CD4-positive, alpha-beta T cell treated with Interleukin-6 at 100 ng/mL for 8 hours (primary cell): ENCODE measurements at places on chromosomes 7 and 10.
A peak's percentile ranks its signal among the peaks of the same experiment; 100 is the strongest.

GRCh38 chr10:32957341-32958084 lies 517 bp downstream of the ITGB1 start:
- DNase-seq: no peak

DNA sequence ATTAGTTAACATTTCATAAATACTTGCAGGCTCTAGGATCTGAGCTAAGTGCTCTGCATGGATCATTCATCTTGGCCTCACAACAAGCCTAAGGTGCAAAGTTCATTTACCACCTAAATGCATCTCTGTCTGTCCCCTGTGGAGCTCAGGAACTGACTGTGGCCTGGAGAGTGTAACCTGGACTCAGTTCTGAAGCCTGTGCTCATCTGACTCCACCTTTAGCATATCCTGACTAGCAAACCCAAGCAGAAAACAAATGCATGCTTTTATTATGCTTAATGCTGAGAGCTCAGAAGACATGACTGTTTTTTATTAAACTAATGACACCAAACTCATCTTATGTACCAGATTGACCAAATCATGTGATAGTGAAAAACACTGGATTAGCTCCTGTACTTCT lies 245.6 kb upstream of the INHBA start:
- DNase-seq: no peak

DNA sequence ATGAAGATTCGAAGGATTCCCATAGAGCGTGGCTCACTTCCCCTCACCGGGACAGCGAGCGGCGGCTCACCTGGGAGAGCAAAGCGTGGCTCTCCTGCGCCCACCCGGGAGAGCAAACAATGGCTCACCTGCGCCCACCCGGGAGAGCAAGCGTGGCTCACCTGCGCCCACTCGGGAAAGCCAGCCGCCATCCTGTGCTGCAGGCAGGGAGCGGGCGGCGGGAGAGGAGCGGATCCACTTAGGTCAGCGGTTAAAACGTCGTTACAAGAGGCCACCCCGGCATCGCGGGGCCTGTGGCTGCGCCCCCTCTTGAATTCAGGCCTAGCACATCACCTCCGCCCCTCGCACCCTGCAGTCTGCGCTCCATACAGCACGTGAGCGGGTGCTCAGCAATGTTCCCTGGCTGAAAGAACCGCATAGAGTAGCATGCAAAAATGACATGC lies 461 bp upstream of the FIGNL1 start:
- peak; percentile 15 for DNase-seq

DNA sequence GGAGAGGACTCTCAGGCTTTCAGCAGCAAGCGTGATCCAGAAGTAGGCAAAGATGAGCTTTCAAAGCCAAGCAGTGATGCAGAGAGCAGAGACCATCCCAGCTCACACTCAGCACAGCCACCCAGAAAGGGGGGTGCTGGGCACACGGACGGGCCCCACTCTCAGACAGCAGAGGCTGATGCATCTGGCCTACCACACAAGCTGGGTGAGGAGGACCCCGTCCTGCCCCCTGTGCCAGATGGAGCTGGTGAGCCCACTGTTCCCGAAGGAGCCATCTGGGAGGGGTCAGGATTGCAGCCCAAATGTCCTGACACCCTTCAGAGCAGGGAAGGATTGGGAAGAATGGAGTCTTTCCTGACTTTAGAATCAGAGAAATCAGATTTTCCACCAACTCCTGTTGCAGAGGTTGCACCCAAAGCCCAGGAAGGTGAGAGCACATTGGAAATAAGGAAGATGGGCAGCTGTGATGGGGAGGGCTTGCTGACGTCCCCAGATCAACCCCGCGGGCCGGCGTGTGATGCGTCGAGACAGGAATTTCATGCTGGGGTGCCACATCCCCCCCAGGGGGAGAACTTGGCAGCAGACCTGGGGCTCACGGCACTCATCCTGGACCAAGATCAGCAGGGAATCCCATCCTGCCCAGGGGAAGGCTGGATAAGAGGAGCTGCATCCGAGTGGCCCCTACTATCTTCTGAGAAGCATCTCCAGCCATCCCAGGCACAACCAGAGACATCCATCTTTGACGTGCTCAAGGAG lies 95.5 kb downstream of the TACC2 start:
- no peak for DNase-seq

DNA sequence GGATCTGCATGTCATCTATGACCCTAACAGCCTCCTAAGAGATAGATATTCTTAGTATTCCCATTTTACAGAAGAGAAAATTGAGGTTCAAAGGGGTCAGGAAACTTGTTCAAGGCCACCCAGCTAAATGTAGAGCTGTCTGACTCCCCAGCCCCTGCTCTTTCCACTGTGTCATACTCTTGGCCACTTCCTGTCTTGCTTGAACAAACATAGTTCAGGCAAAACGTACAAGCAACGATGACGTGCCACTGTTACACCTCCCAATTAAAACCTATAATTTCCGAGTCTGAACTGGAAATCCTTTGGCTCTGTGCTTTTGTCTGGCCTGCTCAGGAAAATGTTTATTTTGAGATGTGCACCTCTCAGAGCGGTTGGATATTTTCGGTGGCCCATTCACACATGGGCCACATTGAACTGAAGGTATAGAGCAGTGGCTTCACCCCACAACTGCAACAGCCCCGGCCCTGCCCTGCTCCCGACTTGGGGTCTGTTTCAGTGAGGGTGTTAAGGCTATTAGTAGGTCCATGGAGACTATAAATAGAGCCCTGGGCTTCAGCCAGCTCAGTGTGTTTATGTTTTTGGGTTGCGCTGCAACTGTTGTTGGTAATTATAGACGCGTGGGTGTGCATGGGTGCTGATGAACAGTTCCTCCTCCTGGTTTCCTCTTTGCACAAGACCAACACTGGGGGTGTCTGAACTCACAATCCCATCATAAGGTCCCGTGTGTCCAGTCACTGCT lies 172.3 kb upstream of the ADO start:
- peak; percentile 64 for DNase-seq

GRCh38 chr7:113374955-113375354 lies 256.6 kb upstream of the SMIM30 start:
- no peak for DNase-seq

DNA sequence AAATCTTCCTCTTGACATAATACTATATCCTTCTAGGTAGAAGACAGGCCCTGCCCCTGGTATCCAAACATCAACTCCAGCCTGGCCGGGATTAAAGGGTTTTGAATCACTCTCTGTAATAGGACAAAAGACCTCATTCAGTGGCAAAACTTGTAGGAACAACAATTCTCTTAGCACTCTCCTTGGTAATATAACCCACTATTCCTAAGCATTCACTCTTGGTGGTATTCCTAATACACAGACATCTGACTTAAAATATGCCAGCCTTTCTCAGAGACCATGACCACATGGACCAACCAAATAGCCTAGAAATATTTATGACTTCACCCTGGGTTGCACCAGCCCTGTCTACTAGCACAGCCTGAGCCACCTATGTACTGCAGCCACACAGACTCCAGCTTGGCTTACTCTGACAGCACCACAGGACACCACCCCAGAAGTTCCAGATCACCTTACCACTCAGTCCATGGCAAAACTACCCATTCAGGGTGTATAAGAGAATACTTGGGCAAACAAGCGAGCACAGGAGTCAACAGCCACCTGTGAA lies 244.9 kb upstream of the NEBL start:
- no peak for DNase-seq

GRCh38 chr10:129719889-129720590 lies 244.0 kb downstream of the EBF3 start:
- DNase-seq: no peak

- no peak for DNase-seq
These were observed 28.9 kb upstream of the DNMBP start for GRCh38 chr10:100038561-100039071.

GRCh38 chr10:132438091-132439024 lies 41.4 kb downstream of the PWWP2B start:
- no peak for DNase-seq

DNA sequence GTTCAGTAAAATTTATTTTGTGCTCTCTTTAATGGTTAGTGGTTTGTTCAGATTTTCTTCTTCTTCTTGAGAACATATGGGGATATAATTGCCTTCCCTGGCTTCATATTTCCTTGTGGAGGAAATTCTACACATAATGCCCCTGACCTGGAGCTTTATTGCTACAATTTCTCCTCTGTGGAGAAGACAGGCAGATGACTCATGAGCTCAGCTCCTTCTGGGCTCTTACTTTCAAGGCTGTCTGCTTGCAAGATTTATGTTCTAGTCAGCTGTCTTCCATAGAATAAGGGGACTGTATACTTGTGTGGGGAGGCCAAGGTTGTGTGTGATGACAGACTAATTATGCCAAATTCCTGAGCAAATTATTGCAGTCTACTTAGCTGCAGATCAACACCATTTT lies 1.6 kb downstream of the LRRD1 start:
- no peak for DNase-seq

- no peak for DNase-seq
These were observed 43.4 kb upstream of the PRSS58 start for GRCh38 chr7:142301299-142301698.

DNA sequence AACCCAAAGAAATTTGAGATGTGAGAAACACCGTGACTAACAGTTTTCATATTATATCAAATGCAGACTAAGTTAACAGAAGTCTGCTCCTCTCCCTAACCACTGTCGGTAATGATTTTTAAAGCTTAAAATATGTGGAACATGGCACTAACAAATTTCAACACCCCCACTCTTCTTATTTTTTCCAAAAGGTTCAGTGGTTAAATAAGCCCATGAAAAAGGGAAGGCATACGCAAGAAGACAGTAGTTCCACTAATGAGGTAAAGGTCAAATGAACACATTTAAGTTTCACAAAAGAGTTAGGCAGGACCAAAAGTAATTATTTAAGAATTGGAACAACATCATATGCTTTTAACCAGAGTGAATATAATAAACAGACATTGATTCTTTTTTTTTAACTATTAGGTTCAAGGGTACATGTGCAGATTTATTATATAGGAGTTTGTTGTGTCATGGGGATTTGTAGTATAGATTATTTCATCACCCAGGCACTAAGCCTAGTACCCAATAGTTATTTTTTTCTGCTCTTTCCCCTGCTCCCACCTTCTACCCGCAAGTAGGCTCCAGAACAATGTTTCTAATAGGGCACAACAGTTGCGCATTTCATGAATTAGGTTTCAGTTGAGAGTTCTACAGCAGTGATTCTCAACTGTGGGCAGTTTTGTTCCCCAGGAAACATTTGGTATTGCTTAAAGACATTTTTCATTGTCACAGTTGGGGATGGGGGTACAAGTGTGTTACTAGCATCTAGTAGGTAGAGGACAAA lies 79.9 kb downstream of the HBP1 start:
- no peak for DNase-seq

DNA sequence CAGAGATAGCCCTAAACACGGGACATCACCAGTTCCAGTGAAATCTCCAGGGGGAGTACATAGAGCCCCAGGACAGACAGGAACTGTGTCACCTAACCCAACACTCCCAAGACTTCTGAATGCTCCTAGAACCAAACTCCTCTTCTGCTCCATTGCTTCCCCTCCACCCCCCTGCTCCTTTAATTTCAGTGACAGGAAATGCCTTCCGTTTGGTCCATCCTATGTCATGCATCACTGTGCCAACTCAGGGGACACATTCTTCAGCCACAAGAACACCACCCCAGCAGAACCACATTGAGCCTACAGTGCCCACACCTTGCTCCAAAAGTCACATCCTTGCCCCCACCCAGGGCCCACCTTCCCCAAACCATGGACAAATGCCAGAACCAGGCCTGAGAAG lies 100.5 kb downstream of the KCNMA1 start:
- no peak for DNase-seq

- peak; percentile 30 for DNase-seq
These were observed 863 bp downstream of the ST8SIA6 start for GRCh38 chr10:17453373-17454091.

DNA sequence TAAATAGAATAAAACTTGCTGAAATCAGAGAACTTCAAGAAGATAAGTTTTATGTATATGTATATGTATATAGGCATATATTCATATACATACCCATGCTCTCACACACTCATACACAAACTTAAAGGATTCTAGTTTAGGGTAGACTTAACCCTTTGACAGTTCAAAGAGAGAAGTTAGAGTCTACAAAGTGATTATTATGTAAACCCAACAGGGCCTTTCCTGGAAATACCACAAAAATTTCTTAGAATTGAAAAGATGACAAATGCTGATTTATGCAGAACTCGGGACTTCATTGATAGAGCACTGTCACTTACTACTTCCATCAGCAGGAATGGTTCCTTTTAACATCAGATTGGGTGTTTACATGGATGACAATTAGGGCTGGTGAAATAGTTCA lies 763.5 kb downstream of the AUTS2 start:
- no peak for DNase-seq

DNA sequence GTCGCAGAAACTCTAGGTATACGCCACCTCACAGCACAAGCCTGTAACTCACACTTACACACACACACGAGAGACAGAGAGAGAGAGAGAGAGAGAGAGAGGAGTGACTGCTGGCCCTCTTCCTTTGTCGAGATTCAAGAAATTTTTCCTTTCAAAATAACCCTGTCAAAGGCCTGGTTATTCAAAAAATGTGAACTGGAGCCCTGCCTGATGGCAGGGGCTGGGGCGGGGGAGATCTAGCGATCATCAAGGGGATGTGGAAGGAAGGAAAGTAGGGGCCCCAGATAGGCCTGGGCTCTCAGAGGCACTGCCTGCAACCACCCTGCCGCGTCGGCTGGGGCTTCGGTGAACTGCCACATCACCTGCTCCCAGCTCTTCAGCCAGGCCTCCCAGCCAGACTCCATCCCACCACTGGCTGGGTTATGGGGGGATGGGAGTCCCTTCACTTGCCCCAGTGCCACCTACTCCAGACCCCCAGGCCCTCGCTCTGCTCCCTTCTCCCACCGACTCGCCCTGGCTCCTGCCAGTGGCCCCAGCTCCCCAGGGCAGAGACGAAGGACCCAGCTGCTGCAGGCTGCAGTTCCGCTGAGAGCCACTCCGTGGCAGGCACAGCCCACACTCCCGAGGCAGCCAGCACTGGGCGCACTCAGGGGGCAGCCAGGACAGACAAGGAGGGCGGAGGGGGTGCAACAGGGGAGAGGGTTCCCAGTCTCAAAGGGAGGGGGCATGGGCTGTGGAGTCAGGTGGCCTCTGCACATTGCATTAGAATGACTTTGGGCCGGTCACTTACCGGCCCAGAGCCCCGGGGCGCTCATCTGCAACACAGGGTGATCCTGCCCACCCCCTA lies 15.3 kb downstream of the KCNH2 start:
- peak; percentile 48 for DNase-seq

DNA sequence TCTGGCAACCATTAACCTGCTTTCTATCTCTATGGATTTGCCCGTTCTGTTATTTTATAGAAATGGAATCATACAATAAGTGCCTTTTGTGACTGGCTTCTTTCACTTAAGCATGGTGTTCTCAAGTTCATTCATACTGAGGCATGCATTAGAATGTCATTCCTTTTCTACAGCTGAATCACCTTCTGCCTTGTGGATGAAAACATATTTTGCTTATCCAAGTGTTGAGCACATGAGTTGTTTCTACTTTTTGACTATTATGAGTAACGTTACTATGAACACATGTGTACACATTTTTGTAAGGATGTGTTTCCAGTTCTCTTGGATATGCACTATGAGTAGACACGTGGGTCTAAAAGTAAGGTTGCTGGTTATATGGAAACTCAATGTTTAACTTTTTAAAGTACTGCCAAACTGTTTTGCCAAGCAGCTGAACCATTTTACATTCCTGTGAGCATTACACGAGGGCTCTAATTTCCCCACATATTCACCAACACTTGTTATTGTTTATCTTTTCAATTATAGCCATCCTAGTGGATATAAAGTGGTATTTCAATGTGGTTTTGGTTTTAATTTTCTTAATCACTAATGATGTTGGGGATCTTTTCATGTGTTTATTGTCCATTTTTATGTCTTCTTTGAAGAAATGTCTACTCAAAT lies 241.3 kb downstream of the FANK1 start:
- DNase-seq: no peak

GRCh38 chr7:29980151-29980550 lies 9.4 kb downstream of the SCRN1 start:
- DNase-seq: no peak

- DNase-seq: no peak
These were observed 3.9 kb upstream of the CD36 start for GRCh38 chr7:80634505-80634904.
